IMR-90 (cell line): ENCODE measurements at places on chromosomes 4 and X.
A peak's percentile ranks its signal among the peaks of the same experiment; 100 is the strongest.

GRCh38 chr4:73684097-73684496 is 56.3 kb upstream of the CXCL8 start:
- no peaks in the 10 kb centered on the region for H3K27me3 ChIP-seq
- H3K36me3 ChIP-seq: no peaks in the 10 kb centered on the region
- H3K27ac ChIP-seq: no peak overlapping the region
- peaks cover 3% of the 10 kb centered on the region for H3K4me1 ChIP-seq

DNA sequence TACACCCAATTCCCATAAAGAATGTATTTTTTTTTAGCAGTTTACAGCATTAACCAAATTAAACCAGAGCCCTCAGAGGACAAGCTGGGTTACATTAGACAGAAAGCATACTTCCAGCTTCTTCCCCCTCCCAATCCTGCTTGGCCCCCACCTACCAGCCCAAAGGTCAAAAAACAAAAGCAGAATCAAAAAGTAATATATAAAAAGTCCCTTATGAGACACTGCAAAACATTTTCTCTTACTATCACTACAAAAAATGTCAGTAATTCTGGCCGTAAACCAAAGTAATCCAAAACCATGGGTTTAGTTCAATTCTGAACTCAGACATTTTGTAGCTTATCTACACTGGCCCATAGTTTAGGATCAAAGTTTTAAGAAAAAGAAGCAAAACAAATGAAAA is 38.0 kb downstream of the APBB2 start:
- no peaks in the 10 kb centered on the region for H3K36me3 ChIP-seq
- H3K4me1 ChIP-seq: peaks cover 10% of the 10 kb centered on the region
- peak; percentile 81 for DNase-seq
- H3K4me3 ChIP-seq: no peak overlapping the region

DNA sequence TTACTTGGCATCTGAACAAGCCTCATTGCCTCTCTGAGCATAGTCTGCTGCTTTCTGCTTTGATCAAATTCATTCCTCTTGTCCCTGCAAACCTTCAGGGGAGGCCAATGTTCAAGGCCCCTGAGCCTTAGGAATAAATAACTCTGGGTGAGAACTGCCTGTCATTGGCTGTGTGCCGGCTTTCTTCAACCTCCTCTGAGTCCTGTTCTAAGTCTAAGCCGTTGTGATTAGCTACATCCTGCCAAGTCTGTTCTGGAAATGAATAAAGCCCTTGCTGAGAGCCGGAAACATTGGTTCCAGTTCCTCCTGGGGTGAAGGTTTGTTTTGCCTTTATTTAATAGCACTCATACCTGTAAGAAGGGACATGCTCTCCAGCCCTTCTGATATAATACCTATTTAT is 13.8 kb downstream of the RNF4 start:
- DNase-seq: peak; percentile 35
- peaks cover 6% of the 10 kb centered on the region; the same call in 1 of the 2 replicates for H3K36me3 ChIP-seq
- no peak overlapping the region for H3K27ac ChIP-seq
- H3K4me3 ChIP-seq: no peak overlapping the region
- peaks cover 3% of the 10 kb centered on the region; the same call in 1 of the 2 replicates for H3K4me1 ChIP-seq

DNA sequence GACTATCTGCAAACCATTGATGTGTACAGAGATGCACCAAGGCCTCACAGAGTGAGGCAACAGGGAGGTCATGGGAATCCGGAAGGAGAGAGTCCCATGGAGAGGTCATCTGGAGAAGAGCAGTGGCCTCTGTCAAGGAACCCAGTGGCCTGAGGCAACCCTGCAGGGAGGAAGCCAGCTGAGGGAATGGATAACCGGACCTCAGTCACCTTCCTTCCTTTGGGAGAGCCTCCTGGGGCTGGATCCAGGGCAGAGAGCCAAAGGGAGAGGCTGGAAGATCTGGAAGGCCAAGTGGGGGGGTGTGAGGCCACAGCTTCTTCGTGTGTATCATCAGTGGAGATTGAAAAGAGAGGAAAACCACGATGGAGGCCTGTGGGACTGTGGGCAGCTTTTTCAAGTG is 24.3 kb upstream of the CD38 start:
- peak; percentile 6 for DNase-seq
- no peaks in the 10 kb centered on the region; the same call in 1 of the 2 replicates for H3K27me3 ChIP-seq
- no peaks in the 10 kb centered on the region for H3K36me3 ChIP-seq
- H3K4me3 ChIP-seq: no peak overlapping the region
- no peaks in the 10 kb centered on the region; the same call in 1 of the 2 replicates for H3K4me1 ChIP-seq

GRCh38 chr4:22345678-22346077 is 170.2 kb downstream of the ADGRA3 start:
- H3K4me1 ChIP-seq: no peaks in the 10 kb centered on the region
- no peak overlapping the region for H3K4me3 ChIP-seq
- H3K36me3 ChIP-seq: no peaks in the 10 kb centered on the region
- DNase-seq: no peak
- no peaks in the 10 kb centered on the region for H3K27me3 ChIP-seq
- no peak overlapping the region for H3K27ac ChIP-seq
